ENCODE measurements at places on chromosomes 2 and 18.

- no peak for DNase-seq
Measured at GRCh38 chr2:213010106-213010779, 141.2 kb downstream of the IKZF2 start.

- DNase-seq = no peak
Measured at GRCh38 chr18:6198585-6198984, 216.1 kb downstream of the L3MBTL4 start.

GRCh38 chr2:16869711-16870110 is 204.1 kb upstream of the CYRIA start:
- DNase-seq = no peak

DNA sequence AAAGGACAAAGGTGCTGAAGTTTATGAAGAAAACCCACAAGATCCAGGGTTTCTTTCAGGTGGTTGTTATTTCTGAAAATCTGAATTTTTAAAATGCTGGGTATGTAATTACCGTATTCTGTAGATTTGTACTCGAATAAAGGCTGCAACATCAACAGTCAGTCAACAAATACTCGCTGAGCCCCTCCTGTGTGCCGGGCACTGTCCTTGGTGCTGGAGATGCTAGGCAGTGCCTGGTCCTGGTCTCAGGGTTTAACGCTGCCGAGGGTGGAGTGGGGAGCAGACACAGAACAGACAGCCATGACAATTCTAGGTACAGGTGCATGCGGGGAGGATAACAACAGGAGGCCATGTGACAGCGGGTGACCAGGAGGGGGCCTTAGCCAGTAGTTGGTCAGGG is 27.2 kb upstream of the PDIA6 start:
- no peak for DNase-seq

DNA sequence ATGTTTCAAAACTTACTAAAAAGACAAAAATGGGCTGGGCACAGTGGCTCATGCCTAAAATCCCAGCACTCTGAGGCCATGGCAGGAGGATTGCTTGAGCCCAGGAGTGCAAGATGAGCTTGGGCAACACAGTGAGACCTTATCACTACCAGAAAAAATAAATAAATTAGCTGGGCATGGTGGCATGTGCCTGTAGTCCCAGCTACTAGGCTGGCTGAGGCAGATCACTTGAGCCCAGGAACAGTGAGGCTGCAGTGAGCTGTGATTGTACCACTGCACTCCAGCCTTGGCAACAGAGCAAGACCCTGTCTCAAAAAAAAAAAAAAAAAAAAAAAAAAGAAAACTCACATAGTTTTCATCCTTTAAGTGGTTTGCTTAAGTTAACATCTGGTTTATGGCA is 6.4 kb downstream of the TSPYL6 start:
- DNase-seq = no peak

GRCh38 chr18:46408334-46408987 is 248.6 kb downstream of the LOXHD1 start:
- DNase-seq = peak; percentile 28

DNA sequence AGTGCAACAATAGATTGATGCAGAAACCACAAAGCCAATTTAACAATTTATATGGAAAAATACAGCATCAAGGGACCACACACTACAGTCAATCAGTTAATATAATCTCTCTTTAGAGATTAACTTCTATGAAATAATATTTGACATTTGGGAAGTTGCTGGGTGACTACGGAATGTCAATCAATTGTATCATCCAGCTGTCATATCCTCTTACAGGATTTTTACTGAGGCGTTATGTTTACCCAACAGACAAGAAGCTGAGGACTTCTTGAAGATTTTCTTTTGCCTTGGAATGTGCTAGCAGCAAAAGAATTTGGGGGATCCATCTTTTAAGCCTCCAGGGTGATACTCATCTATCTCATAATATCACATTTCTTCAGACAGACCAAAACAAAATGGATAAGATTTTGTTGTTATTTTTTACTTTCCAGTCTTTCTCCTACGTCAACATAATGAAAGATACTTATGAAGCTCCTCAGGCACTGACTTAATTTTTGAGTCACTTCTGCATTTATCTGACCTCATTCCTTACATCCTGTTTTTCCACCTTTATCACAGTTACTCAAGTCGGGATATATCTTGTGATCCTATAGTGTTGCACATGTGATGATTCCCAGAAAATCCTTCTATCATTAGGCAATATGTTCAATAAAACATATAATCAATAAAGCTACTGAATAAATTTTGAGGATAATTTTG is 227.2 kb upstream of the SPHKAP start:
- DNase-seq = peak; percentile 29

DNA sequence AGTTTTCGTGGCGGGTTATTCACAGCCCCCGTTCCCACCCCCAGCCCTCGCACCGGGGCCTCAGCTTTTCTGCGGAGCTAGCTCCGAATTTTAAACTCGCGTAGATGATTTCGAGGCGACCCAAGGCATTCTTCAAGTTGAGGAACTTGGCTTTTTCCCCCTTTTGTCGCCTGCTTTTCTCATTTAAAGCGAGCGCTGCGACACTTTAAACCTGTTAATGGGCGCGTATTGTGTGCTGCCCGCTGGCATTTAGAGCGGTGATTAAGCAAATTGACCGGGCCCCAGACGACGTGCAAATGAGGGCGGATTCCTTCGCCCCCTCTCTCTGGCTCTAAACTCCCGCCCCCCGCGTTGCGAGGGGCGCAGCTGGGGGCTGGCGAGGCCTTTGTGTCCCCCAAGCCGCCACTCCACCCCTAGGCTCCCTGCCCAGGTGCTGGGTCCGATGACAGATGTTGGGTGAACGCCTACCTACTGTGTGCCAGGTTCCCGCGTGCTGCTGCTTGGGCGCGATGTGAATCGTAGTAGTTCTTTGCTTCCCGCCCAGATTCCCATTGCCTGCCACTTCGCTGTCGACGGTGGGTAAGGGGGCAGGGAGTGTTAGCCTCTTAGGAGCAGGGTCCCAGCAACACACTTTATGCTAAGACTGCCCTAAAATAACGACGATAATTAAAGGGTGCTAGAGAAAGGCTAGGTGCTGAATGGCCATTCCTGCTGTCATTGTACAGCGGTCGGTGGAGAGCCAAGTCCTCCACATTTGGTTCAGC is 1.9 kb downstream of the TCF7L1 start:
- DNase-seq = peak; percentile 35

DNA sequence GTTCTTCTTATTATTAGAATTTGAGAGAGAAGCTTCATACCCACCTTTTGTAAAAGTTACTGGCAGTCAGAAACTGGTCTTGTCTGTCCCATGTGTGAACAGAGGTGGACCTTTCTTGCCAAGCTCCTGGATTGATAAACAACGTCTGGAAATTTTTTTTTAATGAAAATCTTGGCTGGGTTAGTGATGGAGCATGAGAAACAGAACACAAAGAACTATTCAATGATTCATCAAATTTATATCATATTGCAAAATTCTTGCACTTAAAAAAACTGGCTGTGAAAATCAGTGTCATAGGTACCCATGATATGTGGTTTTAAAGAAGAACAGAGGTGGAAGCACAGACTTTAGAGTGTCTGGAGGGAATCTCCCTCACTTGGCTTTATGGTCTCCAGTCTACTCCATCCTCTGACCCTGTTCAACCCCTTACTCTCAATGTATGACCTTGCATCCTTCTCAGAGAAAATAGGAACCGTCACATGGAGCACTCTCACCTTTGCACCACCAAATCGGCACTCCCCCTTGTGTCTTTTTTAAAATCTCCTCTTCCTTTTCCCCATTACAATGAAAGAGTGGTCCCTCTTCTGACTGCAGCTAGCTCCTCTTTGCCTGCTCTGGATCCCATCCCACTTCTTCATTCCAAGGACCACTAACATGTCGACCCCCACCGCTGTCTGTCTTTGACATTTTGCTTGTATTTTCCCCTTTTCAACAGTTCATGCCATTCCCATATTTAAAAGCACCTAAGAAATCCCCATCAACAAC is 58.2 kb downstream of the COPS8 start:
- no peak for DNase-seq

GRCh38 chr2:235418918-235419317 is 74.9 kb upstream of the AGAP1 start:
- DNase-seq = no peak

- no peak for DNase-seq
Measured at GRCh38 chr2:122237450-122237849, 482.0 kb downstream of the TSN start.

DNA sequence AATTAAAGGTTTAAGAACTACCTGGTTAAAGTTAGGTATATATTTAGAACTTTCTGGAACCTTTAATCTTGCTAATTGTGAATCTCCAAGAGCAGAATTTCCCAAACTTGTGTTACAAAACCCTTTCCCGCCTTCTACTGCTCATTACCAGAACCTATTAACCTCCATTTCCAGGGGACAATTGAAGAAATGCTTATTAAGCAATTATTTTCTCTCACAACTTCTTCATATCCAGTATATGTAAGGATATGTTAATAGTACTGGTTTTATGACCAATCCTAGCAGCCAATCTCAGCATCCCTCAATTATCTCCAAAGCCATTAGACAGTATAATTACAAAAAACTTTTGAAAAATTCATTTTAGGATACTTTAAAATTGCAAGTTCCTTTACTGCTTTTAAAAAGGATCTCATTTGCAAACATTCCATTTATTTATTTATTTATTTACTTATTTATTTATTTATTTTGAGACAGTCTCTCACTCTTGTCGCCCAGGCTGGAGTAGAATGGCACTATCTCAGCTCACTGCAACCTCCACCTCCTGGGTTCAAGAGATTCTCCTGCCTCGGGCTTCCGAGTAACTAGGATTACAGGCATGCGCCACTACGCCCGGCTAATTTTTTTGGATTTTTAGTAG is 3.7 kb downstream of the GFPT1 start:
- no peak for DNase-seq

GRCh38 chr2:177265824-177266817 is 1.6 kb upstream of the NFE2L2 start:
- peak; percentile 7 for DNase-seq

GRCh38 chr2:86238354-86238753 is 39.1 kb downstream of the MRPL35 start:
- no peak for DNase-seq

DNA sequence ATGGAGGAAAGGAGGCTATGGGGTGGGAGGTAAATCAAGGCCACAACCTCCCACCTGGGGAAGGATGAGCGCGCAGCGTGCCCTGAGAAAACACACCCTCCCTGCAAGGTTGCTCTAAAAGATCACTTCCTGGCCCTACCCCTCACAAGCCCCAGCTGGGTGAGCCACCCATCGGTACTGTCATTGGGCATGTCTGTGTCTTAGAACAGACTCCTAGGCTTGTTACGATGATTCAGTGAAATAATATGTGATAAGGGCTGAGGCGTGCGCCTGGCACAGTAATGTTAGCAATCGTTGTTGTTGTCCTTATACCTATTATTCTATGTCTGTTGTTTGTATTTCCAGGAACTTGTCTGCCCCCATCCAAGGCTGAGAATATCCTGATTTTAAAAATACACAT is 175.1 kb downstream of the ZFP36L2 start:
- no peak for DNase-seq

DNA sequence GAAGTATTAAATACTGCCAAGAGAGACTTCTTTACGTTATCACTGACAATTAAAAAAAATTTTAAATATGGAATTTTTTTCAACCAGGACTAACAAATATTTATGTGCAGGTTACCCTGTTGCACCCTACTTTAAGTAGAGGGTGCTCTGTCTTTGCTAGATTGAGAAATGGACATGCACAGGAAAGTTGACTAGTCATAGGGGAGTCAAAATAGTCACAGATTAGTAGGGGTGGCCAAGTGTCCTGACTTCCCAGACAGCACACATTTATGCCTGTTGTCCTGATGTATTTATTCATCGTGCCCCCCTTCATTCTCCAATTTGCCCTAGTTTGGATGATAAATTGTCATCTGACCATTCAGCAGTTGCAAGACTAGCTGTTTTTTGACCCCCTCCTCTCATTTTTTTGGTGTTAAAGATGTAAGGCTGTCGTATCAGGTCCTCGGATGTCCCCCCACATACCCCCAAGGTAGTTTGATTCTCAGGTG is 20.3 kb downstream of the CAB39 start:
- no peak for DNase-seq

- no peak for DNase-seq
Measured at GRCh38 chr2:118527571-118527970, 319.9 kb downstream of the EN1 start.

DNA sequence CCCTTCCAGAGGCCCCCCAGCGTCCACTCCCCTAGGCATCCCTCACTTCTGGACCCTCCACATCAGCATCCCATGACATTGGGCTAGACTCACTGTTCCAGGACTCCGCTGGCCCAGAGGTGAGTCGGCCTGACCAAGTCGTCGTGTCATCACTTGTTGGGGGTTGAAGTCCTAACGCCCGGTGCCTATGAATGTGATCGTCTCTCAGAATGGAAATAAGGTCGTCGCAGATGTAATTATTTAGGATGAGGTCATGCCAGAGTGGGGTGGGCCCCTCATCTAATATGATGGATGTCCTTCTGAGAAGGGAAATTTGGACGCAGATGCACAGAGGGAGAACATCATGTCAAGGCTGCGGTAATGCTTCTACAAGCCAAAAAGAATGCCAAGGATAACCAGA is 142.7 kb downstream of the AGAP1 start:
- no peak for DNase-seq

DNA sequence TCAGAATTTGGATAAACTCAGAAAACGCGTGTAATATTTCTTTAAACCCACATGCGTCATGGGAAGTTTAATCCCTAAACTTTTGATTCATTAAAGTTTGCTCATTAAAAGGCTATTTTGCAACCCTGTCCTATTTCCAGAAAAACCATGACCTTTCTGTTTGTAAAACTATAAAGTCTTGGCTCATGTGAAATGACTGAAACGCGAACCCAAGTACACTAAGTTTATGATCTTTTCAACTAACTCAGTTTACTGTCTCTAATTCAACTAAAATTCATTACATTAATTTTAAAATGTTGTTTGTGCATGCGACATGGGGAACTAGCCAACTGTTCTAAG is 3.9 kb upstream of the RPL31 start:
- no peak for DNase-seq

DNA sequence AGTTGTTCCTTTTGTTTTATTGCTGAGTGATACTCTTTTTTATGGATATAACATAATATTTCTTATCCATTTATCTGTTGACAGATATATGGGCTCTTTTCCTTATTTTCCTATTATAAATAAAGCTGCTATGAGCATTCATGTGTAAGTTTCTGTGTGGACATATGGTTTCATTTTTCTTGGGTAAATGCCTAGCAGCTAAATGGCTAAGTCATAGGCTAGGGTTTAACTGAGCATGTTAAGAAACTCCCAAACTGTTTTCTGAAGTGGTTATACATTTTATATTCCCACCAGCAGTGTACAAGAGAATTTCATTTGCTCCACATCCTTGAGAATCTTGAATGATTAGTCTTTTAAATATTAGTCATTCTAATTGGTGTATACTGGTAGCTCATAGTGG is 786.6 kb upstream of the CDH2 start:
- DNase-seq = no peak

DNA sequence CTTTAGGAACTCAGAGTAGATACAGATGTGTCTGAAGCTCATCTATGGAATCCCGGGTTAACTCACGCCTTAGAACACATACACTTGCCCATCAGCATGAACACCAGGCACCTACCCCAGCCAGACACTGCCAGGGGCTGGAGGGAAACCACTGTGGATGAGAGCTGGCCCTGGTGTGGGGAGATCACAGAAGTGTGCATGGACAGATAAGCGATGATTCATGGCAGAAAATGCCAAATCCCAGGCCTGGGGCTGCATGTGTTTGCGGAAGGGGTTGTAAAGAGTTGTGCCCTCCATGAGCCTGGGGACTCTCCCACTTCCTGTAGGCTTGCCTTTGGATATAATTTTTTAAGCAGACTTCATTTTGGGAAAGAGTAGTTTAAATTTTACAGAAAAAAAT is 193.4 kb downstream of the FHOD3 start:
- no peak for DNase-seq

GRCh38 chr2:106869512-106870275 is 16.3 kb downstream of the ST6GAL2 start:
- DNase-seq = no peak
